Femur (tissue), 1 donor: ENCODE measurements at places on chromosomes 16 and 17.

GRCh38 chr17:70352834-70353233, 183.5 kb downstream of the KCNJ2 start:
- DNase-seq, result no peak

DNA sequence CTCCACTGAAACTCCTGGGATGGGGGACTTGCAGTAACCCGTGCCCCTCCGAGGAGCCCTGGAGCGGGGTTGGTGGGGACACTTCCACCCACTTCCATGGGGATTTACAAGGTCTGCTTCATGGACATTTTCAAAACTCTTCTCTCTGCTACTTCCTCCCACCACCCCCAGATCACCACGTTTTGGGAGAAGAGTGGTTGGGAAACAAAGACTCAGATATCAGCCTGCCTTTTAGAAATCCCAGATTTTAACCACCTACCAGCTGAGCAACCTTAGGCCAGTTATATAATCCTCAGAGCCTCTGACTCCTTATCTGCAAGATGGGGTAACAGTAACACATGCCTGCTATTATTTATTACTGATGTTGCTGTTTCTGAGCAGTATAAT, 184.8 kb downstream of the CCDC182 start:
- no peak for DNase-seq

DNA sequence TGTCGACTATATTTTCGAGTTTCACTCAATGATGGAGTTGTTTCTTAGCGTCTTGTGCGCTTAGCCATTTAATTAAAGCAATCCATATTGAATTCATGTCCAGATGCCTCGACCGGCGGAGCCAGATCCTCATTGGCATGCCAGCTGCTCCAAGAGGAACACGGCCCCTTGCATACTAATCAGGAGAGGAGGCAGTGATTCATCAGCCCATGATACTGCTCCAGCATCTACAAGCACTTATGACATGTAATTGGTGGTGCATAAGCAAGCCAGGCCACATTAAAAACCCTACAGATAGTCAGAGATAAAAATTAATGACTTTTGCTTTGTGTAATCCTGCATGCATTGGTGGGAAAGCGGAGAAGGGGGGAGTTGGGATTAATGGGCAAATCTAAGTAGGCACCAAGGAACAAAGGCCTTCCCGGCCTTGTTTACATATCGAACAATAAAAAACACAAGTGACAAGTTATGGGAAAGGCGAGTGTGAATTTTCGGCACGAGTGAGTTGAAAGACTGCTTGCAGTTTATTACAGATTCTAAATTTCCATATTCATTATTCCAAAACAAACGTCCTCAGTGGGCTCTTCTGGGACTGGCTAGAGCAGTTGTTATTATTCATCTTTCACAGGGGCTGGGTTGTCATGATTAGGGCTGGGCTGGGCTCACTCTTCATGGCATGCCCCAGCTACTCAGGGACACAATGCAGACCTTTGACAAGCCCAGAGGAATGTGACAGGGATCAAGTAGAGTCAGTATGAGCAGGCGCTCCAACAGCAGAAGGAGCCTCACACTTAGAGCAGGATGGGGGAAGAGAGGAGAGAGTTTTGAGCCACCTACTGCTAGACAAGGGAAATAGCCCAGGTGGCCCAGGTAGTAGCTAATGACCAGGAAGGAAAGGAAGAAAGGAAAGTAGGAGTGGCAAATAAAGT, 281.7 kb upstream of the ZFHX3 start:
- DNase-seq, result no peak

DNA sequence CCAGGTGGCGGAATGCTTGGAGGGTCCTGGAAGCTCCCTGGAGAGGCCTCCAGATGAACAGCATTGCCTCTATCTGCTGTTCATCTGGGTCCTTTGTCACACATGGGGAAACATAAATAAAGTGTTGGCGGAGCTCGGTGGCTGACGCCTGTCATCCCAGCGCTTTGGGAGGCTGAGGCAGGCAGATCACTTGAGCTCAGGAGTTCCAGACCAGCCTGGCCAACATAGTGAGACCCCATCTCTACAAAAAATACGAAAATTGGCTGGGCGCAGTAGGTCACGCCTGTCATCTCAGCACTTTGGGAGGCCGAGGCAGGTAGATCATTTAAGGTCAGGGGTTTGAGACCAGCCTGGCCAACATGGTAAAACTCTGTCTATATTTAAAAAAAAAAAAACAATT, 2.2 kb downstream of the MYADML2 start:
- no peak for DNase-seq

GRCh38 chr16:23944381-23944780, 108.6 kb downstream of the PRKCB start:
- DNase-seq, result no peak

- no peak for DNase-seq
Observed at GRCh38 chr16:70480127-70481105, 26.0 kb downstream of the FCSK start.

DNA sequence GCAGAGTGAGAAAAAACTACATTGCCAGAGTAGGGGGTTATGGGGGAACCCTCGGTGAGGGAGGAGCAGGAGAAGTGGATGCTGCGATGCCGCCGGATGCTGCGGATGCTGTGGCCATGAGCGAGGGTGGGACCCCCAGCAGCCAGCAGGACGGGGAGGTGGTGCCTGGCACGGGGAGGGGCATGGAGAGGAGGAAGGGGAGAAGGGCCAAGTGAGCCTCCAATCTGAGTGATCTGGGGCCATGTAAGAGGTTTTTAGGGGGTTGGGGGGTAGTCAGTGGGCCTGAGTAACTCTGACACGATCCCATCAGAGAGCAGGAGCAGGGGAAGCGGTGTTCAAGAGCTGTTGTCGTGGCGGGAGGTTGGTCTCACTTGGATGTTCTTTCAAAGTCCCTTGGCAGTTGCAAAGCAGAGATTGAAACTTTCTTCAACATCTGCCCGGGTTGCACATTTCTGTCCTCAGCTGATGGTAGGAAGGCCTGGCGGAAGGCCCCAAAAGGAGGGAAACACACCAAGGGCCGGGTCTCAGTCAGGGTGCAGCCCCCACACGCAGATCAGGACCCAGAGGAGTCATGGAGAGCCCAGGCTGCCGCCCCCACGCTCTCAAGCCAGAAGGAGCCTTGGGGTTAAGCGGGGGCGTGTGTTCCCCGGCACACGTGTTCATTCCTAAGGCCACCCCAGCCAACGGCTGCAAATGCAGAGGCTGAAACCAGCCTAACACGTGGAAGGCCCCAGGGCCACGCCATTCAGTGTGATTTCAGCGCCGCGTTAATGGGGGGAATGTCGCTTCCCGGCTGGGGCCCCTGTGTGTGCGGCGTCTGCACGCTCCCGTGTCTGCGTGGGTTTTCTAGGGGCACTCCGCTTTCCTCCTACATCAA, 81.7 kb downstream of the ZDHHC7 start:
- DNase-seq, result no peak
